ENCODE measurements at places on chromosomes 16 and 17.

DNA sequence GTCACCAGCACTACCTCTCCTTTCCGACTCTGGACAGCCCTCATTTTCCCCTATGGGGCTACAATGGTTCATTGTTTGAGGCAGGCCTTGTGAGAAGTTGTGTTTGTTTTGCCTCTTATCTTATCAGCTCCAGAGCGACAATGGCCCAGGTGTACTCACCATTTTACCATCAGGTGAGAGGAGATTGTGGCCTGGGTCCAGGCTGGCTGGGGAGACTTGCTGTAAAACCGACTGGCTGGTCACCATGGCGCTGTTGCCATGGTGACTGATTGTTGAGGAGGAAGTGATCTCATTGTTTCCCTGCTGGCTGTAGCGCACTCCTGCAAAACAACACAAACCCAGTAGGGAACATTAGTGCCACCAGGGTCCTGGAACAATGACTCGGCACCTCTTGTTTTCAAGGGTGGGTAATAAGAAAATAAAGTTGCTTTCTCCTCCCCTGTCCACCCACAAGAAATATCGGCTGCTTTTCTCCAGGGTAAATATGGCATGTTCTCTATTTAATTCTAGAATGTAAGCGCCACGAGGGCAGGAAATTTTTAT lies 34.4 kb downstream of the HNF1B start:
- no peak for DNase-seq

GRCh38 chr16:53099318-53100130 lies 44.7 kb downstream of the CHD9 start:
- DNase-seq: peak; percentile 87

- DNase-seq: peak; percentile 62
Observed at GRCh38 chr16:68233835-68234187, 2.1 kb downstream of the ESRP2 start.

DNA sequence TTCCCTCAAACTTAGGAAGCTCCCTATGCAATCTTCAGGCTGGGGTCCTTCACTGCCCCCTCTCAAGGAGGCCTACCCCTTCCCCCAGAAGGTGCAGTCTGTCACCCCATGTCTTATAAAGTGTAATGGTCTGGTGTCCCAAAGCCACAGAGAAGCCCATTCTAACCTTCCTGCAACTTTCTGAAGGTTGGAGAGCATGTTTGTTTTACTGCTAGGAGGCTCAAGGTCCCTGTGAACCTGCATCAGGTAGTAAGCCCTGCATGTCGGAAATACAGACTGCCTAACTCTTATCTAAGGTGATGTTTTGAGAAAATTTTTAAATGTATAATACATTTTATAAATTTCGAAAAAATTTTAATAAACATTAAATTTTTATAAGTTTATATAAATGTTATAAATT lies 18.3 kb downstream of the ZNF750 start:
- no peak for DNase-seq

- DNase-seq: peak; percentile 72
Observed at GRCh38 chr17:41486809-41487530, 2.7 kb downstream of the KRT36 start.

DNA sequence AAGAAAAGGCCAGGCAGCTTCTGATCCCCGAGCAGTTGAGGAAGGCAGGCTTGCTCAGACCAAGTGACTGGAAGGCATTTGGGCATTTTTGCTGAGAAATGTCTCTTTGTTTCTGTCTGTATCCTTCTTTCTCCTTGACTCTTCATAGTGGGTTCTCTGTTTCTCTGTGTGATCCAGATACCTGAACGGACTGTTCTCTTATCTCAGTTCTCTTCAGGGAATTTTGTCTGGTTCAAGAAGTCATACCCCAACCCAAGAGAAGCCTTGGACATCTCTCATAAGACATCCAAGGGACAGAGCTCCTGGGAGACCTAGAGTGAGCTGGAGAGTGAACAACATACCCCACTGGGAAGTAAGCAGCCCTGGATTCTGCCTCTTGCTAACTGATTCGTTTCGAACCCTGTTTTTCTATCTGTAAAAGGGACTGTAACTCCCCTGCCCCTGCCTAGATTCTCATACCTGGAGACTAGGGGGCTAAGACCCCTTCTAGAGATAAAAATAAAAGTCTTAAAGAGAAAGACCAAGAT lies 541 bp downstream of the CCL3 start:
- DNase-seq: no peak

DNA sequence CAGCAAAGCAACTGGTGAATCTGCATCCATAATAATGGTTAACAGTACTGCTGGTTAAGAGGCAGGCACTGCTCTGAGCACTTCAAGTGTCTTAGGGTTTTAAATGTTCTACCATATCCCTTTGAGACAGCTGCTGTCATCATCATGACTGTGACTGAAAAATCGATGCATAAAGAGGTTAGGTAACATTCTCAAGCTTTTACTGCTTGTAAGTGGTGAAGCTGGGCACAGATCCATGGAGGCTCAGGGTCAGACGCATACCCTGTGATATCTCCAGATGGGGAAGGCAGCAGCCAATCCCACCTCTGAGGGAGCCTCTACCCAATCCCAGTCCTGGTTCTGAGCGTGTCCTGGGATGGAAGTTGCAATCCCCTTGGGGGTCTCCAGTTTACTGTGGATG lies 57.6 kb upstream of the SOX9 start:
- DNase-seq: no peak

- no peak for DNase-seq
Observed at GRCh38 chr17:47955497-47956461, 1.9 kb downstream of the PRR15L start.

- no peak for DNase-seq
Observed at GRCh38 chr16:81810361-81810760, 31.3 kb downstream of the PLCG2 start.

GRCh38 chr16:53291757-53292392 lies 142.4 kb upstream of the RBL2 start:
- no peak for DNase-seq

DNA sequence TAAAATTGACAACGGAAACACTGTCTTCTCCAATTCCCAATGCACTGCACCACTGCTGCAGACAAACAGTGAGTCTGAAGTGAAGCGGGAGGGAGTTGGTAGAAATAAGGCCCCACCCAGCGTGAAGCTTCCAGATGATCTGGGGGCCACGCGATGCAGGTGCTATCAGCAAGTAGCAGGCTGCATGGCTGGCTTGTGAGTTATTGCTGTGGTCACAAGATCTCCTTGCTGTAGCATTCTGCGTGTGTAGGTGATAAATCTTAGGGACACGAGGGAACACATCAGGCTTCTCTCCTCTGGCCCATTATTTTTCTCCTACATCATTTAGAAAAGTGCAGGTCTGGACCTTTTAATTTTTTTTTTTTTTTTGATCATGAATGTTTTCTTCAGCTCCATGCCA lies 407.6 kb downstream of the TMEM114 start:
- DNase-seq: no peak

- DNase-seq: no peak
Observed at GRCh38 chr16:15518381-15519351, 84.3 kb downstream of the BMERB1 start.

DNA sequence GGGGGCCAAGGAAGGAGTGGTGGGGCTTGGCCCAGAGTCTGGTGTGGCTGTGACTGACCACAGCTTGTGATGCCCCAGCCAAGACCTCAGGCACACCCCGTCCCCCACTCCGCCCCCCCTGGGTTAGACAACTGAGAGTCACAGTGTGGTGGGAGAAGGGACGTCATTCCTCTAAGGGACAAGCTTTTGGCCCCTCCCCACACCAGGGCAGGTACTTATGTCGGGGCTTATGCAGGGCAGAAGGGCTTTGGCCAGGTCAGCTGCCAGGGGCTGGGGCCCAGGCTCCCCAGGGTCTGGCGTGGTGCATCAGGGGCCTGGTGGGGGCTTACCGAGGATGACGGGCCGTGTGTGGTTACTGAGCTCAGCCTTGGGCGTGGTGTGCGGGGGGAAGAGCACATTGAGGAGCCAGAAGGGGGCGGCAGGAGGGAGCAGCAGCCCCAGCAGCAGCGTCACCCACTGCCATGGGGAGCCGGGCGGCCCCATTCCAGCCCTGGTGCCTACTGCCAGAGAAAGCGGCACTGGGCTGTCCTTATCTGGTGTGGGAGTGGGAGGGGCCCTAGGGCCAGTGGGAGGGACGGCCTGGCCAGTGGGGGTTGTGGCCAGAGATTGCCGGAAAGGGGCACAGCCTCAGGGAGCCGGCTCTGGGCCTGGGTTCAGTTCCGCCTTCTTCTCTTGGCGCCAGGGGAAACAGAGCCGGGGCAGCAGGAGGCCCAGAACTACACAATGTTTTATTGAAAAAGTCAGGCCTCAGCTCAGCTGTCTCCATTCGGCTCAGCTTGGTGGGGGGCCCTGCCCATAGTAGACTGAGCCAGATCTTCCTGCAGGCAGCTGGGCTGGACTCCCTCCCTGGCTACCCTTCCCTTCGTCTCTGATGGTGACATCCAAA lies at the start of gene LCAT:
LCAT (minus strand) TSS at position 502 of the 886 bp plus-strand sequence; CDS start at position 483, 19 bp downstream.
- no peak for DNase-seq

DNA sequence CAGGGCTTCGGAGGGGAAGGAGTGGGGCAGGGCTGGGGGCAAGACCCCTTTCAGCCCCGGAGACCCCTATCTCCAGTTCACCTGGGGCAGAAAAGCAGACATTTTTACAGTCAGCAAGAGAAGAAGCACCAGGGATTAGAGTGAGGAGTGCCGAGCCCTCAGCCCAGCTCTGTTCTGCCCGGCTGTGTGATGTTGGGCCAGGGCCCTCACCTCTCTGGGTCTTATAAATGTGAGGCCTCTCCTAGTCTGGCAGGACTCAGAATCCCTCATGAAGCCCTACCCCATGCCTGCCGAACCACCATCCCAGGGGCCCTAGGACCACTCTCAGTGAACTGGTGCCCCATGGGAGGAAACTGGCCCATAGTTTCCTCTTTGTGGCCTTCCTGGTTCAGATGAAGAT lies 12.8 kb downstream of the CX3CL1 start:
- DNase-seq: no peak

- DNase-seq: no peak
Observed at GRCh38 chr16:78988361-78988969, 612.1 kb downstream of the MAF start.

DNA sequence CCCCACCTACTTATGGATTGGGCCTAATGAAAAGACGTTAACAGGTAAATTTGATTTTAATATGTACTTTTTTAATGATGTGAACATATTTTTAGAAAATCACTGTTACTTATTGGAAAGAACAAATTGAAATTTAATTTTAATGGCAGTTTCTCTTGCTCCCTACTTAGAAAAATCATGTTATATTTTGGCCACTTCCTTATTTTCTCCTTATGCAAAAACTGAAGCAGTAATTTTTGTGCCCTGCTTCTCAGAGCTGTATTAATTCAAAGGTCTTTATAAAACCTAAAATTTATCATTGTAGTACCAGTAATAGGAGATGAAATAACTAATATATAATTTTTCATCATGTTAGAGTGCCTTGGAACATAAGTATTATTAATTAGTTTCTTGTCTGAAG lies 2.8 kb downstream of the ZPBP2 start:
- no peak for DNase-seq

GRCh38 chr17:34588266-34588665 lies 8.9 kb downstream of the TMEM132E start:
- DNase-seq: no peak

DNA sequence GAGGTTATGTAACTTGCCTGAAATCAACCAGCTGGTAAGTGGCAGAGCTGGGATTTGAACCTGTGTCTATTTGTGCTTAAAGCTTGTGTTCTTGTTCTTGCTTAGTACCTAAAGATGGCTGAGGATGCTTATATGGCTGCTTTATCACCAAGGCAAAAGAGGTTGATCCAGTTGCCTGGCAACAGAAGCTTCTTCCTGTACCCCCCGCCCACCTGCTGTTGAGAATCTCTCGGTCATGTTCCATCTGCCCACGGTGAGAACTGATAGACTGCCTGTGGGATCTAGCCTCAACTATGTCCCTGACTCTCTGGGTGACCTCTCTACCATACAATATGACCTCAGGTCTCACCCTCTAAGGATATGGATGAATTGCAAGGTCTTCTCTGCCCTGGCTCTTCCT lies 60.7 kb downstream of the ABCC6 start:
- no peak for DNase-seq

DNA sequence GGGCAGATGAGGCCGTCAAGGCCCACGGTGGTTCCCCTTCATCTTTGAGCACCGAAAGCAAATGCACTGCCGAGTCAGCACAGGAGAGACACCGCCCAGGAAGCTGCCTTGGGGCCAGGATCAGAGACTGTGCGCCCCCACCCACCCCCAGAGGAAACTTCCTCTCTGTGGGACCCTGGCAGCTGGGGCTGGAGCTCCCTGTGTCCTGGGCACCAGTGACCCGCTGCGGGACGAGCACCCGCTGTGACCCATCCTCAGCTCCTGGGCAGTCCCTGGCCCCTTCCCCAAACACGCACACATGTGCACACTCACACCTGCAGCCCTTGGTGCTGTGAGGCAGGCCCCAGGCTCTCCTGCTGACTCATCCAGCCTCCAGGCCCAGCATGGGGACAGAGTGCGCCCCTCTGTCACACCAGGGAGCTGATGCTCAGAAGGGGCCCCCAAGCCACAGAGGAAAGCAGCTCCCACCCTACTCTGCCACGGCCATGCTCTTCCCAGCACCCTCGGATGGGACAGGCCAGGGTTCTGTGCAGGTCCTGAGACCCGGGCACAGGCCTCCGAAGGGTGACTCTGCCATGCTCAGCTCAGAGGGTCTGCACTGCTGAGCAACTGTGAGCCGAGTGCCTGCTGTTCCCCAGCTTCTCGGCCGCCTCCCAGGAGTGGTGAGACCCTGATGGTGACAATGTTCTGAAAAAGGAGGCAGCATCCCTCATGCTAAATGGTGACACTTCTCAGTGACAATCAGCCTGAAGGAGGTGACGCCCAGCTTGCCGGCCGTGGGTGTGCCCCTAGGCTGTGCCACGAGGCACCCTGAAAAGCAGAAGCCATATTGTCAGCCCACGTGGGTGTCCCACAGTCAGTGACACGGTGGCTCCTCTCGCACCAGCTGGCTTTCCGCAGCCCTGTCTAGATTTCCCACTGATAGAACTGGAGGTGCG lies 3.6 kb downstream of the PIEZO1 start:
- peak; percentile 91 for DNase-seq
